Stimulated activated CD4-positive, alpha-beta T cell treated with anti-CD3 and anti-CD28 coated beads, Interleukin-2, amount 100 ng/mL, for 4 hours (primary cell): ENCODE measurements at places on chromosomes 2 and 18.
A peak's percentile ranks its signal among the peaks of the same experiment; 100 is the strongest.

DNA sequence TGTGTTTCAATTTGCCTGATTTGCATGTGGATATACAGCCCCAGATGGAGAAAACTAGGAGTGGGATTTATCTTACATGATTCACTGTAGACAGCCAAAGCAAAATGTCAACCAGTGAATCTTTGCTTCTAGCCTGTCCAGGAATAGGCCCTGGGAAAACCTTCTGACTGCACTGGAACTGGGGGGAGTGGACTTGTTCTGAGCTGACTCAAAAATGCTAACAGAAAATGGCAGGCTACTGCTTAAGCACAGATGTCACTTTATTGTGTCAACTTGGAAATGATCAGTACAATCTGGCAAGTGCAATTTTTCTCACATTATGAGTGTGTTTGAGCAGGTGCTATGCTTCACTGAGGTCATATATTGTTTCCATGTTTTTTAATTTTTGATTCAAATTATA, 593.7 kb downstream of the NRXN1 start:
- DNase-seq = no peak

DNA sequence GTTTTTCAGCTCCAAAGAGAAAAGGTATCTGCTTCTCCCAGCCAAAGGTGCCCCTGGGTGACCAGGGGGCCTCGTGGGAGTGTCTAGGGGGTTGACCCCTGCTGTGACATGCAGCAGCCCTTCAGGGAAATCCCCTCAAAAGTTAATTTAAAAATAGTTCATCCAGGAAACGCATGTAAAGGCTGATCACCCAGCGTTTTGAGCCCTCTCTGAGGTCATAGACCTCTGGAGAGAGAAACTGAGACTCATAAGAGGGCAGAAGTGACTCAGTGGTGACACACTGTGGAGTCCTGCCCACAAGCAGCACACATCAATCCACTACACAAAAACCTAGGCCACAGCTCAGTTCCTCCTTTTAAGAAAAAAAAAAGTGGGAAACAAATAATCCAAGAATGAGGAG, 11.9 kb downstream of the GAL3ST2 start:
- peak; percentile 33 for DNase-seq

- no peak for DNase-seq
These were observed 1406.1 kb upstream of the NXPH2 start for GRCh38 chr2:140186313-140186712.

DNA sequence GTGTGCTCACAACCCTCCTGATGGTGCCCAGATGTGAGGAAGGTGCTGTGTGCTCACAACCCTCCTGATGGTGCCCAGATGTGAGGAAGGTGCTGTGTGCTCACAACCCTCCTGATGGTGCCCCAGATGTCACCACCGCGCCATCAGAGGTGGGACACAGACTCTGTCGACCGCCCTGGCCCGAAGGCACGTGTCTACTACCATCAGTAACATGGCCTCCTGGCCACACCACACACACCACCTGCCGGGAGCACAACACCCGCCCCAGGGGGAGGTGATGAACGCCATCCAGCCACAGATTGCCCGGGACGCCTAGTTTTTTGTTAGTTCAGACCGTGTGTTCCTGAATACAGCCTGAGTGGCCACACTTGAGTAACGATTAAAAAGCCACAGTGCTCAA, 24.5 kb downstream of the HDAC4 start:
- DNase-seq = no peak
